Naive thymus-derived CD4-positive, alpha-beta T cell (primary cell): ENCODE measurements at places on chromosomes 12 and 14. TPM values are rescaled to one million over a fixed set of nuclear protein-coding genes. Genes with fewer than 3 reads are reported as not detected.

- DNase-seq = no peak
Measured at GRCh38 chr14:86739761-86740160, 1209.8 kb downstream of the FLRT2 start.

DNA sequence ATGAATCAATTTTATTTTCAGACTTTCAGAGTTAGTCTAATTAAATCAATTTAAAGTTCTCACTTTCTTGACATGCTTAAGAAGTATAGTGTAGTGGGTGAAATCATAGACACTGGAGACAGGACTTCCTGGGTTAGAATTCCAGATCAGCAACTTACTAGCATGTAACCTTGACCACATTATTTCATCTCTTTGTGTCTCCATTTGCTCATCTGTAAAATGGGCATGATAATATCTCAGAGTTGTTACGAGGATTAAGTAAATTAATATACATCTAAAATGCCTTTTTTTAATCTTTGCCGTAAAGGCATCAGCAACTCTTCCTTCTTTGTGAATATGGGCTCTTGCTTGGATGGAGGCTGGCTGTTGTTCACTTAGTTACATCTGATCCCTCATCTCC lies 1.3 kb upstream of the ERGIC2 start:
- no peak for DNase-seq

GRCh38 chr12:50243507-50243906 lies 39.8 kb downstream of the LIMA1 start:
- no peak for DNase-seq

DNA sequence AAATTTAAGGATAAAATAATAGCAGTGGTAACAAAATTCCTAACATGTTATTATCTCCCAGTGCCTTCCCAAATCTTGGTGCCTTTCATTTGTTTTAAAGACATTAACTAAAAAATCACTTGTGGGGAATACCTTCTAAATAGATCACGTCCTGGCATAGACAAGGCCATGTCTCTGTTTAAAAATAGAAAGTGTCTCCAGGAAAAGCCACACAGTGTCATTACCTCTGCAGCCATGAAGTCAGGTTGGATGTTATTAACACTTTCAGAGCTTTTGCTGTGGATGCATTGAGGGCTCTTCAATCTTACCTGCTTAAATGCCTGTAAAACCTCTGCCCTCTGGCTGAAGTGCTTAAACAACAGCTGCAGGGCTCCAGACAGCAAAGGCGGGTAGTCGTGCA lies 211.1 kb downstream of the ITPR2 start:
- DNase-seq = no peak

Gene SMOC1
- total RNA-seq = 0.71 TPM

Gene SLC7A7
- total RNA-seq = 0.59 and 1.1 TPM in 2 replicates
